ENCODE measurements at places on chromosomes 5 and 9. TPM values are rescaled to one million over a fixed set of nuclear protein-coding genes. Genes with fewer than 3 reads are reported as not detected.

TSSK1B gene
- total RNA-seq = 1.2 TPM

DNA sequence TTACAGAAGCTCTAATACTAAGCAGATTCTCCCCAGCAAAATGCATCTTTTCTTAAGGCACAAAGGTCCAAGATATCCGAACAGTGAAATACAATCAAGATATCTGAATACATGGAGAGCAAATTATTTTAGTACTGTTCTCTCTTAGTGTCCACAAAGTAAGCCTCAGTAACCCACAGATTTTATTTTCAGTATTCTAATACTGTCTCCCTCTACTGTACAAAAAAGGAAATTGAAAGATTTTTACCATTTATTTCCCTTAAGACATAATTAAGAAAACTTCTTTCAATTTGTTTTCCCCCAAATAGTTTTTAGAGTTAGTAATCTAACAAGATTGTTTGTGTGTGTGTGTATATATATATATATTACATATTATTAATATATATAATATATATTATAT lies 24.7 kb upstream of the NOL6 start:
- no peak for DNase-seq

GRCh38 chr5:87329114-87329513 lies 61.4 kb downstream of the RASA1 start:
- no peak for DNase-seq

GRCh38 chr5:53164478-53165165 lies 55.1 kb upstream of the MOCS2 start:
- DNase-seq = no peak

- DNase-seq = no peak
These were observed 7.6 kb downstream of the ENC1 start for GRCh38 chr5:74632947-74633356.

GRCh38 chr9:125261501-125262293 lies at the start of gene GAPVD1:
Gene GAPVD1 (plus strand): TSS chr9:125261826. CDS start chr9:125298922, 37,096 bp downstream.
- DNase-seq = no peak

DNA sequence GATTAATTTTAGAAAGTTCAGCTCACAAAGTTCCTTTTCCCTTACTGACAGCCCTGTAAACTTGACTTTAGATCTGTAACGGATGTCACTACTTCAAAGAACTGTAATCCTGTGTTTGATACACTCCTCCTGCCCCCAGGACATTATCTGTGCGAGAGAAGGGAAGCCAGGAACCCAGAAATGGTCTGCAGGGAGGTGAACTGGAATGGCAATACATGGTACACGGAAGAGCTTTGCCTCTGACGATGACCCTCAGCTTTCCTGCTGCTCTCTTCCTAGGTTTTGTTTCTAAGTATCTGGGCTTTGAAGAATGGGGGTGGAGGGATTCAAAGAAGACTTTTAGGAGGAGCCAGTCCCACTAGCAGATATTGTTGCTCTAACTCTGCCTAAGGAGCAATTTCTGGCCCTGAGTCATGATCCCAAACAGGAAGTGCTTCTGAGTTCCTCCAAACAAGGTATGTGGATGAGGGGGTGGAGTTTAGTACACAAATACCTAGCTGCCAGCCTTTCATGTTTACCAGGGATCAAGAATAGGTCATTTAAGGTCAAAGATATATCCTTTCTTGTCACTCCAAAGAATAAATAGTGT lies 43.4 kb upstream of the TMC1 start:
- DNase-seq = no peak

GRCh38 chr5:16666883-16667398 lies 50.1 kb upstream of the RETREG1 start:
- DNase-seq = no peak

DNA sequence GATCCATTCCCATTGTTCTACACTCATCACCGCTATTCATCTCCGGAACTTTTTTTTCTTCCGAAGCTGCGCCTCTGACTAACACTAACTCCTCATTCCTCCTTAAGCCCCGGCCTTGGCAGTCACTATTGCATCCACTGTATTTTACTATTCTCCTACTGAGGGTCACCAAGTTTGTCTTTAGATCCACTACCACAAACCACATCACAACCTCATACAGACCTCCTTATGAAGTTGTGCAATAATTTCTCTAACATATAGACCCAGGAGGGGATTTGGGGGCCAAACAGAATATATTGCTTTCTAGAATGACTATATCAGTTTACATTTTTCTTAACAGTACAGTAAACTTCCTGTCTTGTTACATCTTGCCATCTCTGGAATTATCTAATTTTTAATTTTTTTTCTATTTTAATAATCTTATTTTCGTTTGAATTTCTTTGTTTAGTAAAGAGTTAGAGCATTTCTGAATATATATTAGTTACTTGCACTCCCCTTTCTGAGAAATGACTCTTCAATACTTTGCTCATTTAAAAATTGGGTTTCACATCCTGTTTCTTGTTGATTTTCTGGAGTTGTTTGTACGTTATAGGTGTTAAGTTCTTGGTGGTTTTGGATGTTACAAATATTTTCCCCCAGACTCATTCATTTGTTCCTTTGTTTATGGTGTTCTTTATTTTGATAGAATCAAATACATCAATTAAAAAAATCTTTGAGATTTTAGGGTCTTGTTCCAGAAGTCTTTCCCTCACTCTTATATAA lies 37.1 kb downstream of the DMRT2 start:
- no peak for DNase-seq

- no peak for DNase-seq
These were observed 1.7 kb upstream of the ALDH1A1 start for GRCh38 chr9:72954431-72955125.

- no peak for DNase-seq
These were observed 22.1 kb downstream of the C6 start for GRCh38 chr5:41191249-41191648.

- no peak for DNase-seq
These were observed 601 bp downstream of the FBXO38 start for GRCh38 chr5:148384380-148384737.

All from urinary bladder (tissue), 4 donors.